ENCODE measurements at places on chromosomes 13 and 19.

GRCh38 chr19:4580961-4581665 is 21.6 kb upstream of the SEMA6B start:
- no peak for DNase-seq

DNA sequence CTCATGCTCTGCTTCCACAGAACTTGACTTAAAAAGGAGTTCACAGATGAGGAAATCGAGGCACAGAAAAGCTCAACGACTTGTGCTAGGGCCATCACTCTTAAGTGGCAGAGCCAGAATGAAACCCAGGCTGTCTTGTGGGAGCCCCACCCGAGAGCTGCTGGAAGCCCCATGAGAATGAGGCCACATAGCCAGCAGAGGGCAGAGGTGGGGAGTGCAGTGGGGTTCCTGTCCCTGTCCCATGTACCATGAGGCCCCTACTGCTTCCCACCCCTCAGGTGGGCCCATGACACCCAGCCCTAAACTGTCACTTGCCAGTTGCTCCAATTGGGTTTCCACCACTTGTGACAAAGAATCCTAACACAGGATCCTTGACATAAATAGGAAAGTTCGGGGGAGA is 175.9 kb downstream of the IRS2 start:
- peak; percentile 13 for DNase-seq

- no peak for DNase-seq
Measured at GRCh38 chr19:14070268-14071050, 2.1 kb upstream of the MISP3 start.

GRCh38 chr19:49687566-49688316 is 1.7 kb upstream of the ADM5 start:
- no peak for DNase-seq

DNA sequence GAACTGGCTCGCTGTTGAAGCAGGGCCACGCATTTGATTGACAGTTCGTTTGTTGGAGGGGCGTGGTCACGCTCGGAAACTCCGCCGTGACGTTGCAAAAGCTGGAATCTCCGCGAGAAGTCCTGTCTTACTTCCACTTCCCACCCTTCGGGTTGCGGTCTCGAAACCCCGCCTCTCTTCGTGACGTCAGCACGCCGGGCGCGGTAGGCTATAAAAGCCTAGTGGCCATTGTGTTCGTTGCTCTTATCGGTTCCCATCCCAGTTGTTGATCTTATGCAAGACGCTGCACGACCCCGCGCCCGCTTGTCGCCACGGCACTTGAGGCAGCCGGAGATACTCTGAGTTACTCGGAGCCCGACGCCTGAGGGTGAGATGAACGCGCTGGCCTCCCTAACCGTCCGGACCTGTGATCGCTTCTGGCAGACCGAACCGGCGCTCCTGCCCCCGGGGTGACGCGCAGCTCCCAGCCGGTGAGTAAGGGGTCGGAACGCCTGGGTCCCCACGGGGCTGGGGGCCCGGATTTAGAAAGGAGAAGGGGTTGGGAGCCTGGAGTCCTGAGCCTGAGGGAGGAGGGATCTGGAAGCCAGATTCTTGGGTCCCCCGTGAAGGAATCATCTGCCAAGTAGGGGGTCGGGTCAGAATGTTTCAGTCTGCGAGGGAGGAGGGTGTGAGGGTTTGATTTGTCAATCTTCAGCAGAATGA is at the start of gene PPP1R15A:
Gene PPP1R15A (plus strand): TSS at position 240 of the 702 bp plus-strand sequence. CDS start 813 bp downstream, outside the sequence.
- peak; percentile 94 for DNase-seq

GRCh38 chr13:112629161-112629560 is 41.2 kb upstream of the TUBGCP3 start:
- no peak for DNase-seq
